ENCODE measurements at places on chromosomes 12 and 14.

DNA sequence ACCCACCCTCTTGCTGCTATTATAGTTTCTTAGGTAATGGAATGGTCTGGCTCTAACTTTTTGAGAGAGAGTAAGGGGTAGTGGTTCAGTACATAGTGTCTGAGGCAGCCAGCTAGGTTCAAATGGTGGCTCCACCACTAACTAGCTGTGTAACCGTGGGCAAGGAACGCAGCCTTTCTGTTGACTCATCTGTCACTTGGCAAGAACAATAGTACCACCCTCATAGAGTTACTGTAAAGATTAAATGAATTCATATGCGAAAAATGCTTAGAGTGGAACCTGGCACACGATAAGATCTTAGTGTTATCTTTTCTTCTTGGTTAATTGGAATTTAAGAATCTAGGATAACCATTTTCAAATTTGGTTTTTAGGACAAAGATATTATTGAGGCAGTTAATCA is 14.0 kb downstream of the CCDC62 start:
- DNase-seq = peak; percentile 64

DNA sequence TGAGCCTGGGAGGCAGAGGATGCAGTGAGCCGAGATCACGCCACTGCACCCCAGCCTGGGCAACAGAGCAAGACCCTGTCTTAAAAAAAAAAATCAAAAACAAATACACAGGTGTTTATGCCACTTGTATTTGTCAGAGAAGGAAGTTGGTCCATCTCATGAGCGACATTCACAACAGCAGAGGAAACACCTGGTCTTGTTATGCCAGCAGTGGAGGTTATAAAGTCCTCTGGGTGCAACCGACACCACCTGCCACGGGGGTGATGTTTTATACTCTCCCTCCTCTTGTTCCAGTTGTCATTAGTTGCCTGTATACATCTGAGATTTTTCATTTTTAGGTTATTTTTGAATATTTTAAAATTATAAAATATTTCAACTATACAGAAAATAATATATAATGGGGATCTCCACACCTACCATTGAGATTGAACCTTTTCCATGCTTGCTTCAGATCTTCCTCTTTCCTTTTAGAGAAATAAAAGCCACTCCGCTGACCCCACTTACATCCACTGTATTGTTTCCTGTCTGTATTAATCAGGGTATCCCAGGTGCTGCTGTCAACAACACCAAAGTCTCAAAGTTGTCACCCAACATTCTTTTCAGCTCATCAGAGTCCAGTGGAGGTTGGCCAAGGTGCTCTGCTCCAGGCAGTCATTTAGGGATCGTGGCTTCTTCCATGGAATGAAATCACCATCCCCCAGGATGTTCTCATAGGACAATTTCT is 65.1 kb downstream of the RNFT2 start:
- no peak for DNase-seq

- no peak for DNase-seq
These were observed 6.0 kb downstream of the DMAC2L start for GRCh38 chr14:50318031-50318626.

DNA sequence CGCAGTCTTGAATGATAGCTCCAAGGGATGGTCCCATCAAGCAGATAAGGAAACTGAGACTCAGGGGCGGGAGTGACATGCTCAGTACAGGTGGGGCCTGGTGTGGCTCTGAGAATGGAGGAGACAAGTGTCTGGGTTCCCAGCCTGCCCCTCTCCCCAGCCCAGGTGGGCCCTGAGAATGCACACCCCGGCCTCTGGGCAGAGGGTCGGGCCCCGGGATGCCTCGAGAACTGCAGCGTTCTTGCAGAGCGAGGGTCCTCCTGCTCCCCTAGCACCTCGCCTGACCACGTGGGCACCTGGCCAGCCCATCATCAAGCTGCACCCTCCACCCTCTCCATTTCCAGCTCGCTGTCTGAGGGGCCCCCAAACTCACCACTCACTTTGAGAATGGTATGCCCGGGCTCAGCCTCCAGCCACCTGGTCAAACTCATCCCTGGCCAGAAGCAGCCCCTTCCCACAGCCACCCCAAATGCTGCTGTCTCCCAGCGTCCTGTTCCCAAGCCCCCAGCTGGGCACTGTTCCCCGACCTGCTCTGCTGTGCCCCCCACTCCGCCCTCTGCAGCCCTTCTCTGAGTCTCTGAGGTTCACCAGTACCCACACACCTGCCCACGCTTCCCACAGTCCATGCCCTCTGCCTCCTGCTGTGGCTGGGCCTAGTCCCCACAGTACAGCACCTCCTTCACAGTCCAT is 44.3 kb downstream of the CYP46A1 start:
- no peak for DNase-seq

- DNase-seq = no peak
These were observed 518.7 kb downstream of the TMEM121 start for GRCh38 chr14:106044949-106045596.

- no peak for DNase-seq
These were observed 299.1 kb upstream of the AMIGO2 start for GRCh38 chr12:47378907-47379306.

GRCh38 chr14:99507860-99508640 is 26.8 kb downstream of the CCNK start:
- no peak for DNase-seq

GRCh38 chr14:60482743-60483142 is 3.1 kb downstream of the C14orf39 start:
- DNase-seq = no peak

DNA sequence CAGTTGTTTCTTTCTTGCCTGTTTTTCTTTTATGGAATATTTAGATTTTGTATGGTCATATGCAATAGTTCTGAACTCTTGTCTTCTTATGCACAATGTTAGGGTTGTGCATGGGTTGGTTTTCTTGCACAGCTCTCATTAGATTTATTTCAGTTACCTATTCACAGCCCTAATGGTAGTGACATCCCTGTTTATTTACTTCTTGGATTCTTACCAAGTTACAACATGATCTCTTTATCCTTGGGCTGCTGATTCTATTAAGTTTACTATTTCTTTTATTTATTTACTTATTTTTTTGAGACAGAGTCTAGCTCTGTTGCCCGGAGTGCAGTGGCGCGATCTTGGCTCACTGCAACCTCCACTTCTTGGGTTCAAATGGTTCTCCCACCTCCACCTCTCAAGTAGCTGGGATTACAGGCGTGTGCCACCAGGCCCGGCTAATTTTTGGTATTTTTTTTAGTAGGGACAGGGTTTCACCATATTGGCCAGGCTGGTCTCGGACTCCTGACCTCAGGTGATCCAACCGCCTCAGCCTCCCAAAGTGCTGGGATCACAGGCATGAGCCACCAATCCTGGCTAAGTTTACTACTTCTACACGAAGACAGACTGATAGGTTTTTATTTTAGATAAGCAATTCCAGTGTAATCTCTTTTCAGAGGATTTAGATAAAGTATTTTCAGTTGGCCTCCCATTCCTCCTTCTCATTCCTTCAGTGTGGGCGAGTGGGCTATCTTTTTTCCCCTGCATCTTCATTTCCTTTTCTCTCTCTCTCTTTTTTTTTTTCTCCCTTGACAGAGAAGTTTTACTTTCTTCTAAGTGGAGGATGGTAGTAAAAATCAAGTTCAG is 395.1 kb upstream of the RGS6 start:
- DNase-seq = no peak

DNA sequence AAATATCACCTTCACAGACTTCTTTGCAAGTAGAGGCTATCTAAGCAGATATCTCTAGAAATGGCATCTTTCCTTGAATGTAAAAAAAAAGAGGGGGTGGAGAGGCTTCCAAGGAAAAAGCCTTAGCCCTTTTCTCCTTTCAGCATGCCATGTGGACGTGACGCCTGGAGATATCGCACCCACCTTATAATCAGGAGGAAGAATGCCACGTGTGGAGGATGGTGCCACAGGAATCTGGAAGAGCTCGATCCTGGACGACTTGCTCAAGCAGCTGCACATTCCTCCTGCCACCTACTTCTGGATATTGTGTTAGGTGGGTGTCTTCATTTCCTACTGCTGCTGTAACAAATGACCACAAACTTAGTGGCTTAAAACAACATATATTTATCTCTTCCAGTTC is 203.6 kb downstream of the NUAK1 start:
- no peak for DNase-seq

DNA sequence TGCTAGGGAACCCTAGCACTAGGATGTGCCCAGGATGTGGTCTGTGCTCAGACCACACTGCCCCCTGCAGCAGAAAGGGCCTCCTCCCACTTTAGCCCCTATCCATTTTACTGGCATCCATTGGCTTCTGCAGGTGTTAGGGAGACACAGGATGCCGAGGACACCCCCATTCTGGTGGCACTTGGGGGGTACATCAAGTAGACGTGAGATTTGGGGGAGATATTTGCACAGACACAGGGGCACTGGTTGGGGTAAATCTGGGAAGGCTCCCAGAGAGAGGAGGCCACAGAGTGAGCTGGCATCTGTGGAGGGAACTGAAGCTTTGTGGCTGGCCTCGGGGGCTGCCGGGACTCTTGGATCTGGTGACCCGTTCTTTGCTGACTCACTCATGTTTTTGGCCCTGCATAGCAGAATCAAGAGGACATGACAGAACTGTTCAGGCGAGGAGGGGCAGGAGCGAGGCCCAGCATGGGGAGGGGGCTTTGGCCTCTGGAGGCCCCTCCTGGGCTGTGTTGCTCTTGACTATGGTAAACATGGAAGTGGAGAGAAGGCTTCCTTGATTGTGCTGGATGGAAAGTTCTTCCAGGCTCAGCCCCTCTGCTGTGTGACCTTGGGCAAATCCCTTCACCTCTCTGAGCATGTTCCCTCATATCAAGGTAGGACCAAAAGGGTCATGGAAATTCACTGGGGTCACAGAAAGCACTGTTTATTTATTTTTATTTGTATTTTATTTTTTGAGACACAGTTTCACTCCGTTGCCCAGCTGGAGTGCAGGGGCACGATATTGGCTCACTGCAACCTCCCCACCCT is 1.8 kb downstream of the PLBD2 start:
- DNase-seq = peak; percentile 49
